ENCODE measurements at places on chromosomes 5 and 9.
A peak's percentile ranks its signal among the peaks of the same experiment; 100 is the strongest.

DNA sequence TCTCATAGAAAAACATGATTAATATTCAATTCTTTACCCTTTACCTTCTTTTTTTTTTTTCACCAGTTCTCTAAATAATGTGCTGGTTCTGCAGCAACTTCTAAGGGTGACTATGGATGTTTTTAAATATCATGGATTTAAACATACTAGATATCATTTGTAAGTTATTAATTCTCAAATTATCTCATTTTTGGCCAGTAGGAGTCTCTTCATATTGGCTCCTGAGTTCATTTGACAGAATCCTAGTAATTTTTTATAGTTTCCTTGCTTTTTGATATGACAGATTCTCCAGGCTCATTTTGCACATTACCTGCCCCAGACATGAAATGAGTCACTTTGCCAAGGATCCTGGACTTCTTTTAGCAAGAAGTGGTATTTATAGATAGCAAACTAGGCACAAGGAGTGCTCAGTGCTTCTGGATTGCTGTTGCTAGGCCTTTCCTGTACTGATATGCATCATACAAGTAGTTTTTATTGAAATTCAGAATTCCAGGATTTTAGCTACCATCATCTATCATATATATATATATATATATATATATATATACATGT is 201.3 kb upstream of the IL12B start:
- DNase-seq, result peak; percentile 13

DNA sequence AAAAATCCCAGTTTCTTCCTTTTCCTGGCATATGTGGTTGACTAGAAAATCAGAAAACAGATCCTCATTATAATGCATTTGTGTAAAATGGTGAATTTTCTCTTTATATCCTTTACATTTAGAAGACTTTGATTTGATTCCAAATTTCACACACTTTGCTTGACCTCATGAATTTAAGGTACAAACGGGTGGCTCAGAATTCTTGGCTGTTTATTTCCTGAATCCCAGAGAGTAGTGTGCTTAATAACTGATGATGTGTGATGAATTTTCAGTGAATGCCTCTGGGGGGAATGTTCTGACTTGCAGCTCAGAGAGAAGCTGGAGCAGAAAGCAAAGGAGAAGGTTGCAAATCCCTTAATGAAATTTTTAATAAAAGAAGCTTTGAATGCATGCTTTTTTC is 126.8 kb downstream of the SPATA31D1 start:
- no peak for DNase-seq

GRCh38 chr5:8940934-8941333 is 604.9 kb downstream of the SEMA5A start:
- no peak for DNase-seq

- DNase-seq, result peak; percentile 50
Measured at GRCh38 chr5:178145965-178146820, 7.5 kb downstream of the NHP2 start.

GRCh38 chr5:87282269-87282668 is 14.6 kb downstream of the RASA1 start:
- no peak for DNase-seq

DNA sequence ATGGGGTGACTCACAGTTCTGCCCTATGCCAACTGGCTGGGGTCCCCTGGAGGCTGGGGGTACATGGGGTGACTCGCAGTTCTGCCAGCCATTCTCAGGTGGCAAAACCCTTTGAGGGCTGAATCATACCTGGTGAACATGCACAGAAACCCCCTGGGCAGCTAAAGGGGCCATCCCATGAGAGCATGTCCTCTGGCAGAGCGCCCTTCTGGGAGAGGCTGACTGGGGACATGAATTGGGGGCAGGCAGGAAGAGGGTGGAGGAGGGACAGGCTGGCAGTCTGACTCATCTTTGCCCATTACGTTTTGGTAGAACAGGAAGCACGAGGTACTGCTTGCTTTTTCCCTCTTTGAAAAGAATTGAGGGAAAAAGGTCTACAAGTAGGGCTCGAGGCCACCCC is 16.7 kb downstream of the TRAF1 start:
- no peak for DNase-seq

DNA sequence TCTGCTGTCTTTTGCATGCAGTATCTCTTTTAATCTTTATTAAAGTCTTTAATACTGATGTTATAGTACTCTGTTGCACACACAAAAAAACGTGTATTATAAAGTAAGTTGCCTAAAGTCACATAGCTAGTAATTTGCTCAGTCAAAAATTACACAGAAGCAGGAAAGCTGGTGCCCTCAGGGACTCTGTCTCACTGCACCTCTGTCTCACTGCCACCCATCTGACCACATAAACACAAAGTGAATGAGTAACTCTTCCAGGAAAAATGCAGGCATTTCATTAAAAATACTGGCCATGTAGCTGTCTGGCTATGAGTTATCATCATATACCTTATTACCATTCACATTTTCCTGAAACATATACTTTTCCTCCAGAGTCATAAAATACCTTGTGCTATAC is 591.7 kb downstream of the CSNK1G3 start:
- no peak for DNase-seq

- DNase-seq, result peak; percentile 82
Measured at GRCh38 chr9:100277166-100277979, 75.4 kb downstream of the TEX10 start.

DNA sequence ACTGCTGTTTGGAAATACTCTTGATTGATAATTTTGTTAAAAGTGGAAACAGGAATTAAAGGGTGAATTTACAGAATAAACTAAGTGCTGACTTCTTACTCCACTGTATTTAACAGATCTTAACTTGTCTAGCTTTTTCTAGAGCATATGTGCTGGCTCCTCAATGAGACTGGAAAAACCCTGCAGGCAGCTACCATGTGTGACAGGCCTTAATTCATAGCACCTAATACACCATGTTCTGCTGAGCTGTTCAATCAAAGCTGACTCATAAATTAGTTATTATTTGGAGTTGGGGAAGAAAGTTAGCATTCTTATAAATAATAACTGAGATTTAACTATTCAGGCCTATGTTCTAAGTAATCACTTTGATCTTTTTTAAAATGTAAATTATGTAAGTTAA is 29.4 kb downstream of the CTNNAL1 start:
- no peak for DNase-seq

- DNase-seq, result no peak
Measured at GRCh38 chr5:88956416-88956815, 73.4 kb upstream of the MEF2C start.

DNA sequence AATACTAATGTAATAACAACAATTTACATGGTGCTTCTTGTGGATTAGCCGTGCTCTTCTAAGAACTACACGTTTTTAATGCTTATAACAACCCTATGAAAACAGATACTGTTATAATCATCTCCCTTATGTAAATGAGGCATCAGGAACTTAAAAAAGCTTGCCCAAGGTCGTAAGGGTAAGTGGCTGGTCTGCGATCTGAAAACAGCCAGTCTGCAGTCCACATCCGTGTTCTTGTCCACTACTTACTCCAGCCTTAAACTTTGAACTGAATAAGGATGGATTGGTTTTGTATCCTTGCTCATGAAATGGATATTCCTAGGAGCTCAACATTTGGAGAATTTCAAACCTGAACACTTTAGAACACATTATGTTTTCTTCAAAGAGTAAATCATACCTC is 26.7 kb downstream of the PAM start:
- DNase-seq, result no peak

DNA sequence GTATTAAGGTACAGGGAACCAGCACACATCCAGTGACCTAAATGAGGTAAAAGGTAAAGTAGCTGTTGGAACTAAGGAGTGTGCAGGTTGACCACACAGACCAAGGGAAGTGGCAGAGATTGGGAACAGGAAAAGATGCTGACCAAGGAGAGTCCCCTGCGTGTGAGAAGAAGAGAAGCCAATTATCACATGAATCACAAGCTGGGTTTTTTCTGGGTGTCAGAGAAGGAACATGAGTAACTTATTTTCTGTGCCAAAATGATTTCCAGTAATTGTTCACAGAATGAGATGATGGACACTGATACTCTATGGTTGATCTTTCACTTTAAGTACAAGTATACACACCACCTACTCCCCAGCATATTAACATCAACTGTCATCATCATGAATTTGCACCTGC is 130.7 kb upstream of the ACO1 start:
- no peak for DNase-seq

DNA sequence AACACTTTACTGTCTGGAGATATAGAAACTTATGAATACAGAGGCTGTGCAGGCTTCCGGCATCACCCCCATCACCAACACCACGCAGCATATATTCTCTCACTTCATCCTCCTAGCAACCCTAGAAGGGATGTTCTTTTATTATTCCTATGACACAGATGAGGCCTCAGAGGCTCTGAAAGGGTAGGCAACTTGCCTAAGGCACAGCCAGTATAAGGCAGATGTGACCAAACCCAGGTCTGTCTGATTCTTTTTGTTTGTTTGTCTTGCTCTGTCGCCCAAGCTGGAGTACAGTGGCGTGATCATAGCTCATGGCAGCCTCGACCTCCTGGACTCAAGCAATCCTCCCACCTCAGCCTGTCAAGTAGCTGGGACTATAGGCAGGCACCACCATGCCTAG is 22.8 kb upstream of the CORO2A start:
- DNase-seq, result no peak

GRCh38 chr5:175309218-175309810 is 134.7 kb downstream of the DRD1 start:
- DNase-seq, result no peak

- no peak for DNase-seq
Measured at GRCh38 chr5:53569453-53569852, 9.0 kb downstream of the NDUFS4 start.

DNA sequence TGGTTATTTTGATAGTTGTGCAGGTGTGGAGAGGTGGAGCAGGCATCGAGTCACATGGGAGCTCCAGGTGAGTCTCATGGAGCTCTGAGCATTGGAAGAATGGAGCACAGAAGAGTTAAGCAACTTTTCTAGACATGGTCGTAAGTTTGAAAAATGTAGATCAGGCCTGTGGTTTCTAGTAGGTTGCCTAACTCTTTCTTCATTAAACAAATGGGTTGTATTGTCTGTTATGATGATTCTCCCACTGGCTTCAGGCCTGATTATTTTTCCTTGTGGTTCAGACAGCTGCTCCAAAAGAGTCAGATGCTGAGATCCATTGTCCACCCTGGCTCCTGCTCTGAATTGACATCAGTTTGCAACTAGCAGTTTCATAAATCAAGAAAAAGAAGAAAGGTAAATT is 80.3 kb upstream of the RPS23 start:
- DNase-seq, result peak; percentile 81

DNA sequence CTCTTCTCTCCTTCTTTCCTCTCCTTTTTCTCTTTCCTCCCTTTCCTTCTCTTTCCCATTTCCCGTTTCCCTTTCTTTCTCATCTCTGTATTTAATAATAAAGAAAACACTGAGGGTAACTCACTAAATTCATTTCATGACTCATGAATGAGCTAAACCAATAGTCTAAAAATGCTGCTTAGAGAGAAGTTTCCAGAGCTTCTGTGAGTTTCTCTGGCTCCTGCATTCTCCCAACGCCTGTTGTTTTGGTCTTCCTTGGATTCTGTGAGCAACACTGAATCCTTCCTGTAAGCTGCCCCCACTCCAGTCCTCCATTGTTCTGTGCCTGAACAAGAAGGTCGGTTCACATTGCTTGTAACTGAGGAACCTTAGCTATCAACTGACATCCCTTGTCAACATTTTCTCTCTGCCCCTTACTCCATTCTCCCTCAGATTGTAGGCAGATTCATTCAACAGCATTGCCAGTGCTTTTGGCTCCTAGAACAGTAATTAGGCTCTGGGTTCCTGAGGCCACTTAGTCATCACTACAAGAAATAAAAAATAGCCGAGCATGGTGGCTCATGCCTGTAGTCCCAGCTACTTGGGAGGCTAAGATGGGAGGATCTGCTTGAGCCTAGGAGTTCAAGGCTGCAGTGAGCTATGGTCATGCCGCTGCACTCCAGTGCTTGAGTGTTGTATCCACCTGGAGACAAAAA is 237.7 kb upstream of the KLF4 start:
- no peak for DNase-seq

GRCh38 chr5:128036950-128037349 is 46.6 kb upstream of the SLC12A2 start:
- DNase-seq, result peak; percentile 68

- DNase-seq, result peak; percentile 41
Measured at GRCh38 chr9:105188746-105189145, 55.7 kb upstream of the SLC44A1 start.

- DNase-seq, result no peak
Measured at GRCh38 chr5:50767588-50767987, 101.2 kb downstream of the PARP8 start.

GRCh38 chr5:177440211-177440989 is 6.2 kb upstream of the PRR7 start:
- DNase-seq, result no peak

GRCh38 chr9:109640580-109641371 is 139.2 kb upstream of the PALM2AKAP2 start:
- DNase-seq, result peak; percentile 18

DNA sequence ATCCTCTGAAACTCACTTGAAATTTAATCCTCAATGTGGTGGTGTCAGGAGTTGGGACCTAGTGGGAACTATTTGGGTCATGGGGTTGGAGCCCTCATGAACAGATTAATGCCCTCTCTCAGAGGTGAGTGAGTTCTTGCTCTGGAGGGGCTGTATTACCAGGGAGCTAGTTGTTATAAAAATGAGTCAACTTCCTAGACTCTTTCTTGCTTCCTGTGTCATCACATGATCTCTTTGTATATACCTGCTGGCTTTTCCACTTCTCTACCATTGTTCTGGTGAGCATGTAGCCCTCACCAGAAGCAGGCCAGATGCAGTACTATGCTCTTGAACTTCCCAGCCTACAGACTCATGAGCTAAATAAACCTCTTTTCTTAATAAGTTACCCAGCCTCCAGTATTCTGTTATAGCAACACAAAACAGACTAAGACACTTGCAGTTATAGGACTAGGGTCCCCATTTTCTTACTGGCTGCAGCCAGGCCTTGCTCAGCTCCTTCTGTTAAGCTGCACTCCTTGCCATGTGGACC is 127.5 kb downstream of the SUSD1 start:
- DNase-seq, result no peak

- DNase-seq, result no peak
Measured at GRCh38 chr5:540071-540905, 16.0 kb upstream of the SLC9A3 start.

DNA sequence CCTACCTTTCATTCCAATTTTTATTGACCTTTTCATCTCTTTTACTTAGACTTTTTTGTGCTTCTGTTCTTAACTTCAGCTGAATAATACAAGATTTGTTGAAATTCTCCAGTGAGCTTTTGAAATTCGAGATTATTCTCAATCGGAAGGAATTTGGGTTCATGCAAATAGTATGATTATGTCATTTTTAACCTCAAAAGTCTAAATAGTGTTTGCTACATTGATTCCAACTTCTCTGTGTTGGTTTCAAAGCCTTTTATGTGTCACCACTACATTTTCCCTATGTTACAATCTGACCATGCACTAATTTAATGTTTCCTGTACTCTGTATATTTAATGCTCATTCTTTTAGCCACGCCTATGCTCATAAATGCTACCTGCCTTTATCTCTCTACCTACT is 44.1 kb downstream of the VPS13A start:
- no peak for DNase-seq

- no peak for DNase-seq
Measured at GRCh38 chr5:73143716-73144115, 23.3 kb downstream of the TMEM171 start.

Measured in cardiac fibroblast (primary cell).